ENCODE measurements at places on chromosomes 2 and 18.

DNA sequence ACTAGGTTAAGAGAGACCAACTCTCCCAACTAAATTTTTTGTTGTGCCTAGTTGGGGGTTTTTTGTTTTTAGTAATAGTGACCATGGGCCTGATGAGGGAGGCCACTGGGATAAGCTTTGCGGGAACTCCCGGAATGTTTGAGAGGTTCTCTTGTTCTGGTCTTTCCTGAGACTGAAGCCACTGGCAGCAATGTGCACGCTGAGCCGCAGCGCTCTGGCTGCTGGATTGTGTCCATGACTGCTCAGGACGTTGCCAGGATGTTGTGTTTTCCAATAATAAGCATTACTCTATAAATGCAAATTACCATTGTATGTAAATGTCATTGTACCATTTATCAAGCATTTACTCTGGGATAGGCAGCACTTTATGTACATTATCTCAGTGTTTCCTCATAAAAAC lies 126.1 kb downstream of the GALNT1 start:
- no peak for DNase-seq

GRCh38 chr2:31237348-31238017 lies 3.5 kb downstream of the EHD3 start:
- DNase-seq: no peak

- peak; percentile 45 for DNase-seq
Observed at GRCh38 chr18:3211236-3211992, 8.4 kb downstream of the MYOM1 start.

- DNase-seq: no peak
Observed at GRCh38 chr2:9819551-9819950, 23.7 kb upstream of the TAF1B start.

DNA sequence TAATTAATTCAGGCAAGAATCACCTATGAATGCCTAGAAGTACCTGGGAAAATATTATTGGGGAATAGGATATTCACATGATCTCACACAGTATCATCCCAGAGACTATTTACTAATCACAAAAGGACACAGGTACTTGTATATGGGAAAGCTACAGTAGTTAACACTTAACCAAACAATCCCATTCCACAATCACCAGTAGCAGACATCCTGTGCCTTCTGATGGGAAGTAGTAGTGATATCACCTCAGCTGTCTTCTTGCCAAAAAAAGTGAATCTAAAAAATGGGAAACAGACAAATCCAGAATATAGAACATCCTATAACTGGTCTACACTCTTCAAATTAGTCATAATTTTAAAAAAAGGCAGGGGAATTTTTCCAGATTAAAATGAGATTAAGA lies 75.6 kb upstream of the CCDC150 start:
- no peak for DNase-seq

DNA sequence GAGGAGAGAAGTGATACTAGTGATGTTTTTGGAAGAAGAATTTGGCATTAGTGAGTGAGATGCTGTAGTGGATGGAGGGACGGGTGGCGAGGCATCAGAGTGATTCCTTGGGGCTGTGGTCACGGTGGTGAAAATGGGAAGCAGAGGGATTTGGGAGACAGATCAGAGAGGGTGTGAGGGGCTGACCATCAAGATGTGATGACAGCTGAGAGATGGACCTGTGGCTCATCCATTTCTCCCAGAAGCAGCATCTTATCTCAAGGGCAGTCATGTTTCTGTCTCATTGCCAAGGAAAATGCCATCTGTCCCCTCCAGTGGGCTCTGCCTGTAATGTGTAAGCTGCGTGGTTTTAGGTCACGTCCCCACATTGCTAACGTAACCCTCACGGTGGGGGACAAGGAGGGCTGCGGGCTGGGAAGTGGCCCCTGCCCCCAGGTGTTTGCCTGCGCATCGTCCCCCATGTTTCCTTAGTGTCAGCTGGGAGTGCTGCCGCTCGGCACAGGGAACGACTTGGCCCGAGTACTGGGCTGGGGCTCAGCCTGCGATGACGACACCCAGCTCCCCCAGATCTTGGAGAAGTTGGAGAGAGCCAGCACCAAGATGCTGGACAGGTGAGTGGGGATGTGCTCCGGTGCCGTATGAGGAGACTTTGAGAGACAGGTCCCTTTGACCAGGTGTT lies 91.0 kb downstream of the DGKD start:
- no peak for DNase-seq

DNA sequence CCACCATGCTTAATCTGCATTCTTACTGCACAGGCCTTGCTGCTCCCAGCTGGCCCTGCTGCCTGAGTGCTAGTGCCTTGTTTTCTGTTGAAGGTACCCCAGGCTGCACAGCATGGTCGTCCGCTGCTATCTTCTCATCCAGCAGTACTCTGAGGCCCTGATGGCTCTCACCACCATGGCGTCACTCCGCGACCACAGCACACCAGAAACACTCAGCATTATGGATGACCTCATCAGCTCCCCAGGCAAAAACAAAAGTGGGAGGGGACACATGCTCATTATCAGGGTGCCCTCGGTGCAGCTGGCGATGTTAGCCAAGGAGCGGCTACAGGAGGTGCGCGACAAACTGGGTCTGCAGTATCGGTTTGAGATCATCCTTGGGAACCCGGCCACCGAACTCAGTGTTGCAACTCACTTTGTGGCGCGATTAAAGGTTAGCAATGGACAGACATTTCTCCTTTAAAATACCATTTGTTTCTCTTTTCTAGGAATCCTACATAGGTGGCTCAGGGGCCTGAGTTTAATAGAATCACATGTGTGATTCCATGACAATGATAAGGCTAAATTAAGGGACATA lies 110.5 kb downstream of the ESCO1 start:
- no peak for DNase-seq

DNA sequence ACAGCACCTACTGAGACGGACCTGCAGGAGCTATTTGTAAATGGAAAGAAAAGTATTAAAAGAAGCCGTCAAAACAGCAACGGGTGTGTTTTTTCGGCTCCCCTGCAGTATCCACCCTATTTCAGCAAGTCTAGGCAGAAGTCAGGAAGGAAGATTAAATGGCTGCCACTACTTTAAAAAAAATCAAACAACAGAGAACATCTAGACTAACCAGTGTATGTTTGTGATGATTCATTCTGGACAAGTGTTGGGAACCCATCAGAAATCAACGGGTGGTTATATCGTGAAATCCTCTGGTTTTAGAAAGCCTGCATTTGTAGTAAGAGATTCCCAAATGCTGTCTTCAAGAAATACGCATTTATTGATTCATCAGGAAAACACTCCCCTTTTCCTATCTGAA lies 9.0 kb downstream of the PMAIP1 start:
- peak; percentile 47 for DNase-seq

- no peak for DNase-seq
Observed at GRCh38 chr2:150001788-150002187, 414.2 kb upstream of the MMADHC start.

- DNase-seq: no peak
Observed at GRCh38 chr2:199468561-199469513, 11.1 kb upstream of the SATB2 start.

- DNase-seq: peak; percentile 22
Observed at GRCh38 chr2:99636144-99637034, 146.6 kb upstream of the REV1 start.

- DNase-seq: no peak
Observed at GRCh38 chr2:120293096-120294007, 40.7 kb downstream of the RALB start.

- DNase-seq: no peak
Observed at GRCh38 chr18:26225022-26225693, 1.1 kb upstream of the TAF4B start.

DNA sequence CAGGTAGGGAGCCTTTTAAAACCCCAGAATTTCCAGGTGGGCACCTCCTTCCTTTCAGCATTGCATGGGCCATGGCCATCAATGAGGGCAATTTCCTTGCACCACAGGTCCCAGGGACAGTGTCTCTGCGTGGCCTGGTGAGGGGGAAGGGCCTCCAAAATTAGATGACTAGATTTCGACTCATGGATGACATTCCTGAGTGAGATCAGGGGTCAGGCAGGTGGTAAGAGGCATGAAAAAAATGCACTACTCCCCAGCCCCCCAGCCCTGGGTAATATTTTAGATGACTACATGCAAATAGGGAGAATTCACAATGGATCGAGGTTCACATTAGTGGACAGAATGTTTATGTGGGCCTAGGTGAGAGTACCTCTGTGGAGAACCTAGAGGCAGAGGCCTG lies 19.0 kb upstream of the IGFBP5 start:
- DNase-seq: peak; percentile 76

- peak; percentile 6 for DNase-seq
Observed at GRCh38 chr18:34970106-34970505, 71.1 kb upstream of the MAPRE2 start.

GRCh38 chr2:177245010-177245422 lies 19.5 kb downstream of the NFE2L2 start:
- DNase-seq: peak; percentile 94

DNA sequence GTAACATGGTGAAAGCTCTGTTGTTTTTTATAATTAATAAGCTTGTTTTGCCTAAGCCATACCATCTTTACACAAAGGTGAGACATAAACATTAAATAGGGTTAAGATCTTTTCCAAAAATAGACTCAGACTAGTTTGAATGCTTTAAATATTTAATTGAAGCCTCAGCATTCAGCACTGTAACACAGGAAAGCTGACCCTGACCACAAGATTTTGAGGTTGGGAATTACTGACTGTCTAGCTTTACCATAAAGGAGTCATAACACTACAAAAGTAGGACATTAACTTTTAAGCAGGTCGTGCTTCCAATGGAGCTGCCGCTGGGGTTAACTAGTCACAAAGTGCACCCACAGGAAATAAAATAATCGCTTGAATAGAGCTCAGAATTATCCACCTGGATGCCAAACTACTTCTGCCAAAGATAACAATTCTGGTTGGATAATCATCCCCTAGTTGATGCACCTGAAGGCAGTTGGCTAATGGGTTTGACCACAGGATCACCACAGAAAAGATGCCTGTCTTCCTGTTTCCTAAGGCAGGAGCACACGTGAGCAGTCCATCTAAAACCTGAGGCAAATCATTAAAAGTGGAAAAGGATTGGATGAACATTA lies 106.2 kb downstream of the COBLL1 start:
- DNase-seq: peak; percentile 59

GRCh38 chr18:57869221-57869620 lies 66.1 kb upstream of the ATP8B1 start:
- peak; percentile 18 for DNase-seq

- DNase-seq: peak; percentile 71
Observed at GRCh38 chr2:45494275-45494977, 116.6 kb downstream of the SRBD1 start.

All from EH (cell line).